ENCODE measurements at places on chromosomes 5 and 9. TPM values are rescaled to one million over a fixed set of nuclear protein-coding genes. Genes with fewer than 3 reads are reported as not detected.

- peaks cover 63% of the 10 kb centered on the region for H3K27me3 ChIP-seq
- H3K36me3 ChIP-seq = no peaks in the 10 kb centered on the region
- DNase-seq = no peak
- peaks cover 3% of the 10 kb centered on the region for H3K4me1 ChIP-seq
Measured at GRCh38 chr5:139845846-139846681, 50.5 kb downstream of the PSD2 start.

DNA sequence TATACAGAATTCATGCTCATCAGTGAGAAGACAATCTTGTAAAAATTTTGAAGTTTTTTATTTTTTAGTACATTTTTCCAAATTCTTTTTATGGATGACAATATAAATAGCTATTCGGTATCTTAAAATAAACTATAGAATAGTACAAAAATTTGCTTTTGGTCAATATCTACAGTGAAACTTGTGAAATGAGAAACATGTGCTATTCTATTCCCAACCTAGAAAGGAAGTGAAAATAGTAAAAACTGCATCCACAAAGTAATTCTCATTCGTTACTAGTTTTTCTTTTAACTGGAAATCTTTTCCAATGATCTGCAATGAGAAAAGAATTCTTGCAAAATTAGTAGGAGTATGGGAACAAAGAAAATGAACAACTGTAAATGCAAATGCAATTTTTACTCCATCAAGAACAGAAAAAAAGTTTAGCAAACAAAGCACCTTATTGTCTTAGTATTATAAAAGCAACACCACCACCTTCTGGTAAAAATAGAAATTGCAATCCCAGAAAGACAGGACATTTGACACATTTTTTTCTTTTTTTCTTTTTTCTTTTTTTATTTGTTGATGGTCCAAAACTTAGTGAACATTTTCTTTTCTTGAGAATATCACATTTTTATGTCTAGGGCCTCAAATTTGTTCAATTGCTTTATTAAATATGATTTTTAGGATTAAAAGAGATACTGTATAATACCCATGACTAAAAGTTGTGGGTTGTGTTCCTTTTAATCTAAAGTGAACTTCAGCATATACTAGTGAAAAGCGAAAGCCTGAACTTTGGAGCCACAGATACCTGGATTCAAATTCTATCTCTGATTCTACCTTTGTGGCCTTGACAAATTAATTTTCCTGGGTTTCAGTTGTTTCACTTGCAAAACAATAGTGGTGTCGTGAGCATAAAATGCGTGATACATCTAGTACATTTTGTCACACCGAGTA is 72.3 kb downstream of the SLCO4C1 start:
- peaks cover 4% of the 10 kb centered on the region for H3K36me3 ChIP-seq
- no peaks in the 10 kb centered on the region for H3K27me3 ChIP-seq
- DNase-seq = no peak
- no peaks in the 10 kb centered on the region for H3K4me1 ChIP-seq

DNA sequence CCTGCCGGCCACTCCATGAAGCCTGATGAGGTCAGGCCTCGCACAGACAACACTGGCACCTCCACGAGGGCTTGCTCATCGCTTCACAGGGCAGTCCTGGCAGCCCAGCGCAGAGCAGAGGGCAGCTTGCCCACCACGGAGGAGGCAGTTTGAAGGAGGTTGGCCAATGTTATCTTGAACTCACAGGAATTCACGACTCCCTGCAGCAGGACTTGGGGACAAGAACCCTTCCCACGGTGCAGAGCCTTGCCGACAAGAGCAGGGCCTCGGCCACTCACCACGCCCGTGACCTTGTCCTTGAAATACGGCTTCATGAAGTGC is 5.0 kb downstream of the SNAPC4 start:
- H3K27me3 ChIP-seq = no peaks in the 10 kb centered on the region
- DNase-seq = no peak
- H3K4me3 ChIP-seq = no peak overlapping the region

Gene KLF4
- total RNA-seq = not detected
